ENCODE measurements at places on chromosomes 7 and 10.

- DNase-seq, result no peak
These were observed 6.1 kb upstream of the KIF20B start for GRCh38 chr10:89695307-89695706.

- DNase-seq, result no peak
These were observed 62.7 kb downstream of the MET start for GRCh38 chr7:116734710-116735109.

- DNase-seq, result no peak
These were observed 15.3 kb downstream of the JAZF1 start for GRCh38 chr7:28165261-28165660.

DNA sequence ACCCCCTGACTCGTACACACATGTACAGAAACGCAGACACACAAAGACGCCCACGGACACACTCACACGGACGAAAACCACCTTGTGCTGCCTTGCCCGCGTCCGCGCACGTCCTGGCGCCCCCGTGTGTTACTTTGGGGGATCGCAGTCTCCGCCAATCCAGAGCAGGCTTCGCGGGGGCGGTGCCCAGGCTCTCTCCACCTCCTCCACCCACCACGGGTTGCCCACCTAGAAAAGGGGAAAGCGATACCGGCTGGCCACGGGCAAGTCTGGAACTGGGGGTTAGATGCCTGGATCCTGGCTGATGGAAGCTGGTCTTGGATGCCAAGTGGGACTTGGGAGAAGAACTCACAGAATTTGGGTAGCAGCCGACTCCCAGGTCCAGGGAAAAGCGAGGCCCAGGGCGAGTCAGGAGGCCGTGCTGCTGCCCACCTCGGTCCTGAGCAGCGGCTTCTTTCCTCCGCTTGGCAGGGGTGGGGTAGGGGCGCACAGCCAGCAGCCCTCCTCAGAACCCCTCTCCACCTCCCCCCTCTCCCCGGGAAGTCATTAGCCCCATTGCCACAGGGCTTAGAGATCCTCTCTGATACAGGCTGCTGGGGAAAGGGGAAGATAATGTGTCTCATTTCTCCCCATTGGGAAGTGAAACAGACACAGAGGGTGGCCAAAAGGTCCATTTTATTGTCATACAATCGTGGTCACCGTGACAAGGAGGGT, 4.6 kb upstream of the VGF start:
- peak; percentile 77 for DNase-seq

GRCh38 chr10:74024600-74024999, 26.7 kb downstream of the VCL start:
- no peak for DNase-seq

DNA sequence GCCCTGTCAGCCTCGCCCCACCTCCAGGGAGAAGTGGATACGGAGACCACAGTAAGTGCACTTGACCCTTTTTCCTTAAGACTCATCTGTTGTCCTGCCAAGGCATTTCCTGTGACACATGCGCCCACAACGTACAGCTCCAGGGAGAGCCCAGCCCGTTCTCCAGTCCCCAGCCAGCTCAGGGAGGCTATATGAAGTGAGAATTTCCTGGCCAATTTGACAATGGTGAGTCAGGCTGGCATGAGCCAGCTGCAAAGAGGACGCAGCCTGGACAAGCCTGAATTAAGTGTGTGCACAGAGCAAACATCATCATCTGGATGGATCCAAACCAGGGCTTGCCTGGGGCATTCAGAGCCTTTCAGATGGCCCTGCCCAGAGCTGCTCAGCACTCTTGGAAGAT, 244.8 kb downstream of the KCNMA1 start:
- no peak for DNase-seq

GRCh38 chr7:28623105-28623730, 210.9 kb downstream of the CREB5 start:
- DNase-seq, result no peak

GRCh38 chr10:130226012-130226411, 89.8 kb downstream of the GLRX3 start:
- no peak for DNase-seq

DNA sequence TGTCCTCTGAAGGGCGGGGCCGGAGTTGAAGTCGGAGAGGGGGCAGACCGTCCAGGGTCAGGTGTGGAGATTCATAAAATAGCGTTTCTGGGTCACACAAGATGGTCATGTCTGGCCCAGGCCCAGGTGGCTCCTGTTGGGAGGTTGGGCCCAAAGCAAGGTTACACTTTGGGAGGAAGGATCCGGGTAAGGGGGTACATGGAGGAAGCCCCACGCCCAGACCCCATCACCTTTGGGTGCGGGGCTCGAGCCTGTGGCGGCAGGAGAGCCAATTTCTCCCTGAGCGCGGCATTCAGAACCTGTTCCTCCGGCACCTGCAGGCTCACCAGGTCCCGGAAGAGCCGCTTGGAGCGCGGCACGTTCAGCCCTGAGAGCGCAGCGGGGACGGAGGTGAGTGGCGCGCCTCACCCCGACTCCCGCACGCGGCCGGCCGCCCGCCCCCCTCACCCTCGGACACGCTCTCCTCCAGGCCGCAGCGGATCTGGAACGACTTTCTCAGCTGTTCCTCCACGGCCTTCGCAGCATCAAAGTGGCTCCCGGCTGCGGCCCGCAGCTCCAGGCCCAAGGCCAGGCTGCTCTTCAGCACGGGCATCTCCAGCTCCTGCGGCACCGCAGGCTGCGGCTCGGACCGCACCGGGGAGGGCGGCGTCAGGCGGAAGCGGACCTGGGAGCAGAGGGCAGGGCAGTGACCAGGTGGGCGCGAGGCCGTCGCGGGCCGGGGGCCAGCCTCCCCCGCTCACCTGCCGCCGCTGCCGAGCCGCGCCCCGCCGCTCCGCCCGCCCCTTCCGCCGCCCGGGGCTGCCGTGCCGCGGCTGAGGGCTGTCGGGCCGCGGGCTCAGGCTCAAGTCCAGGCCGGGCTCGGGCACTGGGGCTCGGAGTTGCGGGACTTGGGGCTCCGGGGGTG, 644 bp downstream of the PPP1R35 start:
- DNase-seq, result peak; percentile 35

DNA sequence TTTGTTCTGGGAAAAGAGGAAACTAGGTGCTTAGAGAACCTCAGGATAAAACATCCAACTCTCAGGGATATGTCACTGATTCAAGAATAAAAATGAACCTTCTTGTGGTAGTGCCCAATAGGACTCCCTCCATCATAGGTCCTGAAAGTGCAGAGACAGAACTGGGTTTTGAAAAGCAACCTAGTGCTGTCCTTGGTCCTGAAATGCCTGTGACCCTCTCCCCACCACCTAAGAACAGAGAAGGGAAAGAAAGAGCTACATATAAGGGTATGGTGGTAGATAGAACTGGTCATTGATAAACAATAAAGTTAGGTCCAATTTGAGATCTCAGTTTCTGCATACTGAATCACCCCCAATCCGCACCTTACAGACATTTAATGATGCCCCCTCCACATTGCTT, 953.3 kb downstream of the XPNPEP1 start:
- no peak for DNase-seq

GRCh38 chr10:47008769-47009168, 97.5 kb downstream of the PTPN20 start:
- DNase-seq, result no peak

GRCh38 chr10:120945801-120946302, 94.7 kb downstream of the WDR11 start:
- DNase-seq, result no peak

DNA sequence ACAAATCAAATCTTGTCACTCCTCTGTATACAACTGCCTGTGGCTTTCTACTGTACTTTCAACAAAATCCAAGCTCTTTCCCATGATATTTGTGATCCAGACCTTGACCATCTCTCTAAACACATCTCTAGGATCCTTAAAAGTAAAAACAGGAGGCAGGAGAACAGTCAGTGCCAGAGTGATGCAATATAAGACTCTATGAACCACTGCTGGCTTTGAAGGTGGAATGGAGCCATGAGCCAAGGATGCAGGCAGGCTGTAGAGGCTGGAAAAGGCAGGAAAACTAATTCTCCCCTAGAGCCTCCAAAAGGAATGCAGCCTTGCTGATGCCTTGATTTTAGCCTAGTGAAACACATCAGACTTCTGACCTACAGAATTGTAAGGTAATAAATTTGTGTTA, 45.5 kb upstream of the LRRN3 start:
- DNase-seq, result no peak

DNA sequence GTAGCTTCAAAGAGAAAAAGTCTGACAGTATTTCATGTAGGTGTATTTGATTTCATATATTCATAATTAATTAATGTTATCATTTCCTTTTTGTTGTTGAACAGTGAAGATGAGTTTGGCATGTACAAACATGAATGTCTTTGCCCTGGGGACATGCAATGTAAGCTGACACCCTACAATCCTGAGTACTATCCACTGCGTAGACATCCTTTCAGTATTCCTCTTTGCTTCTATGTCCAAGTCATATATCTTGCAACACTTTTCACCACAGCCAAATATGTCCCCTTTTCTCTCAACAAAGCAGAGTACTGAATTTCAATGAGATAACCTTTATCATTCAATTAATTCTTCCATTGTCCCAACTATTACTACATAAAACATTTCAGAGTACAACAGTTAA, 93.6 kb downstream of the GPR37 start:
- DNase-seq, result no peak

DNA sequence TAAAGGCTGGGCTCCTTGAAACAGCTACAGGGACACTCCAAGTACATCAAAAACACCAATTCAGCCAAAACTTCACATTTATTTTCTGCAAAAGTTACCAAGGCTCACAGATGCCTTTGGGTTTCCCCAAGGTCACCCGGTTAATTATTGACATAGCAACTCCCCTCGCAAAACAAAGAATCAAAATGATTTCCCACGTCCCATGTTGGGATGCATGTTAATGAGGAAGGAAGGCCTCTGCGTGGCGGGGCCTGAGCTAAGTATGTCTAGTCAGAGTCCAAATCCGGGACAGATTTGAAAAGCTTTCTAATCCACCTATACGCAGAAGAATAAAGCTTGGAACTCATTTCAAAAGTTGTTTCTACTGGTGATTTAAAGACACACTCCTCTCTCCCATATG, 535 bp upstream of the TMEM72 start:
- DNase-seq, result no peak

DNA sequence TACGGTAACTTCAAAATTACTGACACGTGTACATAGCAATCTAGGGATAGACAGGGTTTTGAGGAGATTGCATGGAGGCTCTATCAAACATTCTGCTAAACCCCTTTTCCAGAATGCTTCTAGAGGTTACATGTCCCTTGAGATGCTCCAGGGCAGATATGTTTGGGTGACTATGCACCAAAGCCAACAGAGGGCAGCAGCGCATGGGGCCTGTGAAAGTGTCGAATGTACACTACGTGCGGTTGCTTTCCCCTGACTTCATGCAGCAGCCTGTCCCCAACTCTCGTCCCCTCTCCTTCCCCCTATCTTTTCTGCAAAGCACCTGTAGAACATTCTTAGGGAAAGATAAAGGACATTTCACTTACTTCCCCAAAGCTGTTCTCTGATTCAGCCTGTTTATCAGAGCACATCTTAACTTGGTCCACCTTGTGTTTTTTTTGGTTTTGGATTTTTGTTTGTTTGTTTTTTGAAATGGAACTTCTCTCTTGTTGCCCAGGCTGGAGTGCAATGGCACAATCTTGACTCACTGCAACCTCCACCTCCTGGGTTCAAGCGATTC, 90.2 kb downstream of the UBE3C start:
- DNase-seq, result no peak

DNA sequence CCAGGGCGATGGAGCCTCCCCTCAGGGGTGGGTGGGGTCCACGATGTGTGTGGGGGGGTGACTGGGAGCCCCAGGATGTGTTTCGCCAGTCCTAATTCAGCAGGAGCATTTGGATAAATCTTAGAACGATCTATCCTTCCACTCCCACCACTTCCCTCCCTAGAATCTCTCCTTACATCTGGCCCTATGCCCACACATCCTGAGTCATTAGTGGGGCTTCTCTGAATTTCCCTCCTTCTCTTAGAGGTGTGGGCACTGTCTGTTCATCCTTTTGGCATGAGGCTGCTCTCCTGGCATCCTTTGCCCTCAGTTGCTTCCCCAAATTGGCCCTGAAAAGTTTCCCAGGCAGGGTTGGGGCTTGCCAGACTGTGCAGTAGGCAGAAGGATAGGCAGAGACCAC, 1.6 kb downstream of the GHRHR start:
- no peak for DNase-seq

GRCh38 chr10:129953119-129954051, 10.7 kb downstream of the EBF3 start:
- DNase-seq, result no peak

GRCh38 chr7:93856323-93856722, 34.2 kb downstream of the TFPI2 start:
- no peak for DNase-seq

DNA sequence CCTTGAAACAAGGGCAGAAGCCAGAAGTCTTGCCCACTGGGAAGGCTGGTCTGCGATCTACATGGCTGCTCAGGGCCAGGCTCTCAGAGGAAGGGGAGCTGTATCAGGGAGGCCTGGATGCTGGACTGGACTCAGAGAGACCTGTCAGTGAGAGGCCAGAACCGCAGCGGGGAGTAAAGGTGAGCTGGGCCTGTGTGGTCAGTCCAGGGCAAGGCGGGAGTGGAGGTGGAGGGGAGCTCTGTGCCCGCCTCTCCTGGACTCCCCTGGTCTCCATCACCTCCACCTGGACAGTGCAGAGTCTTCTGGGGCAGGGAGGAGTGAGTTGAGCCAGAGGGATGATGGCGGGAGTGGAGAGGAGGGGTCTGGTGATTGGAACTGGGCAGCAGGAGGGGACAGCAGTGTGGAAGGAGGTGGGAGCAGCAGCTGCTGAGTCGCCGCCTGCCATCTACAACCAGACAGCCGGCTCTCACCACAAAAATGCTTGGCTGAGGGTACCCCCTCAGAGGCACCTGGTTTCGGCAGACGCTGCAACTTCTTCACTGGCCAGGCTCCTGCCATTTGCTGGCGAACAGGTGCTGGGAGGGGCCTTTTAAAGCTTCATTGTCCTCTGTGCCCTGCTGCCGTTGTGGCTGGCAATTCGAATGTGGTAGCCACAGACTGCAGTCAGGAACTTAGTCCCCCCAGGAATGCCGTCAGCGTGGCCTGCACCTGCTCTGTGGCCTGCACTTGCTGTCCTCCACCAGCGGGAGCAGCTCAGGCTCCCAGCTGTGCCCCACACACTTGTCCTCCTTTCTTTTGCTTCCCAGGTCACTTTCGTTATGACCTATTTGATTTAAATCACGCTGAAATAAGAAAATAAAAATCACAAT, 3.5 kb downstream of the RASSF4 start:
- DNase-seq, result no peak

- no peak for DNase-seq
These were observed 10.2 kb upstream of the LMOD2 start for GRCh38 chr7:123645516-123645915.

DNA sequence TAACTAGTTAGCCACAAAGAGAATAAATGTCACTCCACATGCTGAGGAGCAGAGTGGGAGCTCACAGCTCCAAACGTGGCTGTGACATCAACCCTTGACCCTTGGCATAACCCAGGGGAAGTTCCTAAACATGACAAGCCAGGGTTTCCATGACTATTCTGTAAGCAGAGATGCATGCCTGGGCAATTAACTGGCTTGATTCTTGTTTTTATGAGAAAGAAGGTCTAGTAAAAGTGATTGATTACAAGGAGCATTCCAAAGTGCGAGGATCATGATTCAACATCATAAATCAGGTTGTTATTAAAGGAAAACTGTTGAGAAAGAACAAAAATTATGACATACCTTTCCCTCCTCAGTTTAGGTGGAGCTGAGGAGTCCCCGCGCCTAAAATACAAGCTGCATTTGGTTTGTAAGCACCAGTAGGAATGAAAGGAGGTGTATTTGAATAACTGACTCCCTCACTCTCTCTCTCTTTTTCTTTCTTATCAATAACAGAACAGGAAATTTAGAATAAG, 108.4 kb downstream of the SFMBT2 start:
- no peak for DNase-seq

GRCh38 chr7:33196221-33196620, 66.9 kb downstream of the BBS9 start:
- DNase-seq, result no peak

Data from stimulated activated CD4-positive, alpha-beta T cell treated with anti-CD3 and anti-CD28 coated beads, Interleukin-2, amount 100 ng/mL, for 48 hours (primary cell).